ENCODE measurements at places on chromosomes 3 and 15. TPM values are rescaled to one million over a fixed set of nuclear protein-coding genes. Genes with fewer than 3 reads are reported as not detected.

The CSTA gene
- total RNA-seq, result not detected

The DIPK2A gene
- total RNA-seq, result 28.0 TPM

- peak; percentile 60 for DNase-seq
These were observed 26.3 kb upstream of the MTHFS start for GRCh38 chr15:79923079-79923514.

DNA sequence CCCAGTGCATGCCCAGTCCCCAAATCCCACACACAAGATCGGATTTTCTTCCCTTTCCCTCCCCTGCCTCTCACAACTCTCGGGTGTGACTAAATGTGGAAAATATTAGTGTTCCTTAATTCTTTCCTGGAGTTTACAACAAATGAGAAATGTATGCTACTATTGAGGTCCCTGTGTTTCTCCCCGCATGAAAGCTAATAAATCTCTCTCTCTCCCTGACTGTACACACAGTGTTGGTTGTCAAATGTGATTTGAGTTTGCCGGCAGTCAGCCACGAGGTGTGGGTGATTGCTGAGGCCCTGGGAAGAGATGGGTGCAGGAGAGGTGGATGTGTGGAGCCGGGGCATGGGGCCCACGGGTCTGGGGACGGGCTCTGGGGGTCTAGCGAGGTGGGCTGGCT lies 161.4 kb upstream of the IQSEC1 start:
- no peak for DNase-seq

DNA sequence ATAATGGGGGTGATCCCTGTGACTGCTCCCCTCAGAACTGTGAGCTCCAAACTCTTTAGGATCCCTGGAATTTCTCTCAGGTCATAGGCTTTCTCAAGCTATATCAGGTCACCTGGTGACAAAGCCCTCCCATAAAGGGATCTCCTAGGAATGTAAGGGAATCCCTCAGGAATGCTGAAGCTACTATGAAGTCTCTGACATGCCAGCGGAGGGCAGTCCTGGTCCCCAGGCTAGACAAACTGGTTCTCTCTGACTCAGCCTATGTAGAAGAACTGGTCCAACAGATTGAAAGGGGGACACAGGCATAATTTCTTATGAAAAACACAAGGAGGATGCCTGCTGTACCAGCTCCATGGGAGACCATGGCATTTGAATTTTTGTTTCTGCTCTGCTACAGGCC lies 6.7 kb downstream of the LPCAT4 start:
- no peak for DNase-seq

The C3orf85 gene
- not detected for total RNA-seq

DNA sequence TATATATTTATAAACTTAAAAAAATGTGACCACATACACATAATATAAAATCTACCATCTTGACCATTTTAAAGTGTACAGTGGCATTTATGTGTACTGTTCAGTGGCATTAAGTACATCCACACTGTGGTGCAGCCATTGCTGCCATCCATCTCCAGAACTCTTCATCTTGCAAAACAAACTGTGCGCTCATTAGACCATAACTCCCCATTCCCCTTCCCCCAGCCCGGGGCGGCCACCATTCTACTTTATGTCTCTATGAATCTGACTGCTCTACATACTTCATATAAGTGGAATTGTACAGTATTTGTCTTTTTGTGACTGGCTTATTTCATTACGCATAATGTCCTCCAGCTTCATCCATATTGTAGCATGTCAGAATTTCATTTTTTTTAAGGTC lies 47.8 kb downstream of the CTXND1 start:
- no peak for DNase-seq

- no peak for DNase-seq
These were observed 127.4 kb downstream of the ST8SIA2 start for GRCh38 chr15:92520914-92521623.

DNA sequence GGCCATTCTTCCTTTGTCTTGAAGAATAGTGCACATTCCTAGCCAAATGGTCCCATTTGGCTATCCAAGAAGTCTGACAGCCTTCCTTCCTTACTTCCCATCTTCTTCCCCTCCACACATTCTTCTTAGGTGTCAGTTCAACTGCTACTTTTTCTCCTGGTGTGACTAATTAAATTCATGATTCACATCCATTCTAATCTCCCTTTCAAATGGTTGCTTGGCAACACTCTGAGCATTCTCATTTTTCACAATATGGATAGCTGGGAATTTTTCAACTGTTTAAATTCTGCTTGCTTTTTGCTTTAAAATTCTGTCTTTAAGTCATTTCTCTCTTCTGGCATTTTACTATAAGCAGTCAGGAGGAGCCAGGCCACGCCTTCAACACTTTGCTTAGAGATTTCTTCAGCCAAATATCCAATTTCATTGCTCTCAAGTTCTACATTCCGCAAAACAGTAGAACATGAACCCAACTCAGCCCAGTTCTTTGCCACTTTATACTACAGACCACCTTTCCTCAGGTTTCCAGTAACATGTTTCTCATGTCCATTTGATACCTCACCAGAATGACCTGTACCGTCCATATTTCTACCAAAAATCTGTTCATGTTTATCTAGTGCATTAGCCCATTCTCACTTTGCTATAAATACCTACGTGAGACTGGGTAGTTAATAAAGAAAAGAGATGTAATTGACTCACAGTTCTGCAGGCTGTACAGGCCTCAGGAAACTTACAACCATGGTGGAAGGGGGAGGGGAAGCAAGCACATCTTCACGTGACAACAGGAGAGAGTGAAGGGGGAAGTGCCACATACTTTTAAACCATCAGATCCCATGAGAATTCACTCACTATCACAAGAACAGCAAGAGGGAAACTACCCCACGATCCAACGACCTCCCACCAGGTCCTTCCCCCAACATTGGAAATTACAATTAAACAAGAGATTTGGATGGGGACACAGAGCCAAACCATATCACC lies 31.9 kb upstream of the MCF2L2 start:
- no peak for DNase-seq

GRCh38 chr3:105465251-105465853 lies 98.6 kb downstream of the ALCAM start:
- DNase-seq, result no peak

- DNase-seq, result peak; percentile 72
These were observed 58.5 kb downstream of the RPL22L1 start for GRCh38 chr3:170811515-170811914.

DNA sequence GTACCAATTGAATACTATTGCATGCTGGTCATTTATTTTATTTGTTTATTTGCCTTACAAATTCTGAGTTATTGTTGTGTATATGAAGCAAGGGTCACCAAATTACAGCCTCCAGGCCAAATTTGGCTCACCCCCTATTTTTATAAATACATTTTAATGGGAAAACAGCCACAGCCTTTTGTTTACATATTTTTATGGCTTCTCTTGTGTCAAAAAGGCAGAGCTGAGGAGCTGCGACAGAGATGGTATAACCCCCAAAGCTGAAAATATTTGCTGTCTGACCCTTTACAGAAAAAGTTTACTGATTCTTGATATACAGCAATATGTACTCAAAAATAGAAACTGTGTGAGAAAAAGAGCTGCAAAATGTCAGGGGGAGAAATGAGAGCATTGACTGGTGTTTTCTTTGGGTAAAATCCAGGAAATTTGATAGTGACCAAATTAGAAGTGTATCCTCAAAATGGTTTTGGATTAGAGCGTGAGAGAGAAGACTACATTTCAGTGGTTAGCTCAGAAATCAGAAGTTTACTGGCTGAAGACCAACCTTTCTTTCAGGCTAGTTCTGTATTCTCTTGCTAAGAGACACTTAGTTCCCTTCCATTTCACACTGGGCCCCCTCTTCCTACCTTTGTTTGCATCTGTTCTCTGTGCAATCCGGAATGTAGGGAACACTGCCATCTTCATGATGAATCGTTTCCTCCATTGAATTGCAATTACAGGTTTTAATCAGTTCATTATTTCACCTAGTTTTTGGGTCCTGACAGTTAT lies 757.8 kb downstream of the AGBL1 start:
- no peak for DNase-seq

The CPLX3 gene
- total RNA-seq, result not detected

The PLD1 gene
- 19.4 TPM for total RNA-seq

The PLSCR5 gene
- total RNA-seq, result not detected

DNA sequence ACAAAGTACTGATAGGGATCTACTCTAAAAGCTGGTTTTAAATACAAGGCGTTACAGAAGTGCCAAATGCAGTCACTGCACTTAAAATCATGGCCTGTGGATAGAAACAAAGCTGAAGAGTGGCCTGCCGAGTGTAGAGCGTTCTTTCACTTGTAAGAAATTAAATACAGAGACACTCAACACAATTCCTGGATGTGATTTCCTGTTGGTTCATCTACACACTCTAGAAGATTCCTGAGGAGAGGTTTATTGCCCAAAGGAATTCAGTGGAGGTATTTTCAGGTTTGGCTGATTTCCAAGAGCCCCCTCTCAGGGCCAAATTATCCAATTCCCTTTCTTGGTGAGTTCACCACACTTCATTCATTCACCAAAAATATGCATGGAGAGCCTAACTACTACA lies 200.3 kb upstream of the IL12A start:
- no peak for DNase-seq

- DNase-seq, result no peak
These were observed 163.6 kb upstream of the SETMAR start for GRCh38 chr3:4139462-4140140.

- no peak for DNase-seq
These were observed 47.4 kb downstream of the APH1B start for GRCh38 chr15:63324770-63325169.

The PAQR9 gene
- not detected for total RNA-seq

The ITPKA gene
- 1.6 TPM for total RNA-seq

The CCDC33 gene
- 0.86 TPM for total RNA-seq

GRCh38 chr3:28637742-28638141 lies 289.1 kb upstream of the AZI2 start:
- DNase-seq, result no peak
